ENCODE measurements at places on chromosomes 4 and X.

DNA sequence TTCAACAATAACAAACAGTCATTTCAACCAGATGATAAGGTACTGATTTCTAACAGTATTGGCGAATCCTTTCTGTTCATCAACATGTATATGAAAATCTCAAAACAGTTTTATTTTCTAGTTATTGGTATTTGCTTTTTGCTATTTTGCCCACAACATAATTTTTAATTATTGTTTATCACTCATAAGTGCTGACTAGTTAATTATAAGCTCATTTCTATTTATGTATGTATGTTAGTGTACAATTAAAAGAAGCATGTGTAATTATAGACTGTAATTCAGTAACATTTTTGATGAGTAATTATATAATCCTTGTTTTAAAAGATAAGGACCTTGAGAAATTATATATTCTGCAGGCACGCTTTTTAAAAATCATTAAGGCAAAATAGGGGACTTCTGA, 67.2 kb upstream of the NPNT start:
- DNase-seq: no peak

DNA sequence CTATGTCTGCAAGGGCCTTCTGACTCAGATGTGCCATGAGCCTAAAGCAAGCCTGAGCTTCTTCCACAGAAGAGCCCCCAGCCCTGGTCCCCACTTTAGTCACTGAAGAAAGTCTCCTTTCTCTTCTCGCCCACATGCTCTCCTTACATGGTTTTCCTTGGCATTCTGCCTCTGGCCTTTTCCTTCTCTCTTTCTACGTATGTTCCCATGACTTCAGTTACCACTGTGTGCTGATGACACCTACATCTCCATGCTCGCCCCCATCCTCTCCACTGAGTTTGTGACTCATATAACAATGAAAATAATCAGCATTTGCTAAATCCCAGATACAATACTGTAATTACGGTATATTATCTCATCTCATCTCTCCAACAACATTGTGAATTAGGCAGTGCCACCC, 149.3 kb downstream of the AMMECR1 start:
- DNase-seq: no peak

- DNase-seq: no peak
These were observed 38.5 kb downstream of the TMEM156 start for GRCh38 chr4:38993683-38994082.

DNA sequence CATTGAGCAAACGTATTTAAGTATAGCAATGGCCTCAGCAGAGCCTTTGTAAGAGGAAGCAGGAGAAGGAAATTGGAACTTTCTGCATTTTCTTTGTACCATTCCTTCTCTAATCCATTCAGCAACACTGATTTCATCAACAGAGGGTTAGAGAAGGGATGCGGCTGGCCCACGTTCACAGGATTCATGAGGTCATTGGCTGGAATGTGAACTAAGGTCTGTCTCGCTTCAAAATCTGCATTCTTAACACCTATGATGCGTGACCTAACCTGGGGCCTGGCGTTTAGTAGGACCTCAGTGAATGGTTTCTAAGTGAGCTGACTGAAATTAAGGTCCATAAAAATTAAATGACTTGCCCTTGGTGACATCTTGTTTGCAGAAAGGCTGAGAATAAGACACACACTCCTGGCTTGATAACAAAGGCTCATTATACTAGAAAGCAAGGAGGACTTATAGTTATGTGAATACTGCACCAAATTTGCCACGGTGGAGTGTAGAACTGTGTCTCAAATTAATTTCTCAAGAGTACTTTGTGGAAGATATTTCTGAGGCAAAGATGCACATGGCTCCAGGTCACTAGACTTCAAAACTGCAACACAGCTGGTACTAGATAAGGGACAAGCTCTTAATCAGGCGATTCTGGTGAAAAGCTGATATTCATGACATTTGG, 25.4 kb downstream of the FGFBP1 start:
- DNase-seq: no peak

- no peak for DNase-seq
These were observed 1.1 kb downstream of the ZFP42 start for GRCh38 chr4:187996502-187997177.

DNA sequence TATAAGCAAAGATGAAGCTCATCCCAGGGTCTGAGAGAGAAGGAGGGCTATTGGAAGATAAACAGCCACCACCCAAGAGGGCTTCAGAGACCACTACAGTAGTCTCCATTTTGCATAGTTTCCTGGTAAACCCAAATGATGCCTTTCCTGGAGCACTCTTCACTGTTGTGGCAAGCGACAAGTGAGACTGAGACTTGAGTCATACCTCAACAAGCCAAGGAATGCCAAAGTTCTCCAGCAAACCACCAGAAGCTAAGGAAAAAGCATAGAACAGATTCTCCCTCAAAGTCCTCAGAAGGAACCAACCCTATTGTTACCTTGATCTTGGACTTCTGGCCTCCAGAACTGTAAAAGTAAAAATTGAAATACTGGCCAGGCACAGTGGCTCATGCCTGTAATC, 65.9 kb downstream of the LARP7 start:
- DNase-seq: no peak

DNA sequence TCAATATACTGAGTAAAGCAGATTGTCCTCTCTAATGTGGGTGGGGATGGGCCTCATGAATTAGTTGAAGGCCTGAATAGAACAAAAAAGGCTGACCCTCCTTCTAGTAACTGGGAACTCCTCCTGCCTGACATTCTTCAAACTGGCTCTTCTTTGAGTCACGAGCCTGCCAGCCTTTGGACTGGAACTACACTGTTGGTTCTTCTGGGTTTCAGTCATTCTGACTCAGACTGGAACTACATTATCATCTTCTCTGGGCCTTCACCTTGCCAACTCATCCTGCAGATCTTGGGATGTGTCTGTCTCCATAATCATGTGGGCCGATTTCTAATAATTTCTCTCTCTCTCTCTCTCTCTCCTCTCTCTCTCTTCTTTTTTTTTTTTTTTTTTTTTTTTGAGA, 26.9 kb upstream of the CT47C1 start:
- DNase-seq: no peak

GRCh38 chr4:47836641-47837093, 1.2 kb downstream of the CORIN start:
- DNase-seq: peak; percentile 58

- no peak for DNase-seq
These were observed 44.8 kb downstream of the GSX2 start for GRCh38 chr4:54144661-54145171.

DNA sequence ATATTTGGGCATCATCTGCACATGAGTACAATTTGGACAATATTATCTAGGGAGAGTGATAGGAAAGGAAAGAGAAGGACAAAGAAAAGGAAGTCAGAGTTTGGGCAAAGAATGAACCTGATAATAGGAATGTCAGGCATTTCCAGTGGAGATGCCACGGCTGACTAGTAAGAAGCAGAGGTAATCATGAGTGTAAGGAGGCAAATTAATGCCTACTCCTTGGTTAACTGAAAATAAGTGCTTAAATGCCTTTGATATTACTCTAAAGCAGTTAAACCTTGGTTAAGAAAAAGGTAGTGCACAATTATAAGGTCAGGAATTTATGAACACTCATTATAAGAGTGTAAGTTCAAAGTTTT, 99.2 kb upstream of the DDIT4L start:
- DNase-seq: no peak

GRCh38 chr4:96073461-96073860, 233.6 kb downstream of the PDHA2 start:
- no peak for DNase-seq

DNA sequence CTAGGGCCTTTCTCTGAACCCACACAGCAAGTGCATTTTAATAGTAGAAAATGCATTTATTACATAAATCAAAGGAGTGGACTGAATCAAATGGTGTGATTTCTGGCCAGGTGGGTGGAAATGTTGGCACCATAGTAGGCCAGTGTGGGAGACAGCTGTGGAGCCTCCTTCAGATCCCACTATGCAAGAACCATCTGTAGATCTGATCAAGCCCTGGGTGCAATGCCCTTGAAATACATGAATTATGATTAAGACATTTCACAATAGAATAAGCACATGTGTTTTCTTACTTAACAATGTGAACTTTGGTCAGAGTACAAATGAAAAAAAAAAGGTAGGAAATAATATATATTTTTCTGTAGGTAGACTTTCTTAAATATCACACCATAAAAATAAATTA, 204.3 kb downstream of the PCDH7 start:
- no peak for DNase-seq

DNA sequence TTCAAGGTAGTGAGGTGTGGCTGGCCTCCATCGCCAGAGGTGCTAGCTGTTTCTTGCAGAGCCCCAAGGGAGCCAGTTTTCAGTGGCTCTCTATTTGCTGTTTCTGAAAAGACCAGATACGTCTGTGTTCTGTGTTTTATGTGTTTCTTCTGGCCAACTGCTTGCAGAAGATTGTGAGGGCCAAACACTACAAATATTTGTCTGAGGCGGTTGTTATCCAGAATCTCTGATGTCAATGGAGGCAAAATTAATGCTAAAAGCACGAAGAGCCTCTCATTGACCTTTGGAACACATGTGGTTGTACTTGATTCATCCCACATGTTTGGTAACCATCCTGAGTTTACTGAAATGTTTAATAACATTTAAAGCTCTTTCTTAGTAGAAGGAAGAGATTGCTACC, 113.9 kb downstream of the CT47B1 start:
- no peak for DNase-seq

DNA sequence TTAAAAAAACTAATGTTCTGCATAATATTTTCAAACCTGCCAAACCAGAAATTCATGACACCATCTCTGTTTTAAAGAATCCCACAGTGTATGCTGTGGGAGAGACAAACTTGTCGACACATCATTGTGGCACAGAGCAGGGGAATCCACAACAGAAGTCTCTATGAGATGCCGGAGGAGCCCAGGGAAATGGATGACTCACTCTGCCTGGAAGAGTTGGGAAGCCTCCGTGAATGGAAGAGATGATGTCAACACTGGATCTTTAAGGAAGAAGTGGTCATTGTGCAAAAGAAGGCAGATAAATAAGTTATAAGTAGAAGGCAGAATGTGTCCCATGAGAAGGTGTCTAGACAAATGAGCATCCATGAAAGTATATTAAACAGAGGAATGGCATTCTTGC, 595.1 kb downstream of the RAB28 start:
- DNase-seq: no peak

DNA sequence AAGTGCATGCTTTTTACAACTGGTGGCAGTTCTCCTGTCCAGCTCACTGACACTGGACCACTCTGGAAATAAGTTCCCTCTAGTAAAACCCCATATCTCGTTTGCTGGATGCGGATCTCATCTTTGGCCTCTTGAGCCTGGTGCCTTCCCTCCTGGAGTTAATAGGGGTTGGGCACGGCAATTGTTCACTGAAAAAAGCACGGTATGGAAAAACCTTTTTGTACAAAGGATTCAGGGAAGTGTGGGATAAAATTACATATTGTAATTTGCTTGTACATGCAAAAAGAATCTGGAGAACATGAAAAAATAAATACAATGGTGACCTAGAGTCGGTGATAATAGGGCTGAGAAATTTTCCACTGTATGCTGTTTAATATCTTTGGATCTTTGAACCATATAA, 30.6 kb downstream of the TBC1D9 start:
- DNase-seq: no peak
